ENCODE measurements at places on chromosomes 5 and 9.
A peak's percentile ranks its signal among the peaks of the same experiment; 100 is the strongest.

GRCh38 chr9:16532681-16533450 lies 337.6 kb downstream of the BNC2 start:
- peak; percentile 13 for DNase-seq

- no peak for DNase-seq
These were observed 36.9 kb downstream of the LMX1B start for GRCh38 chr9:126650404-126651341.

DNA sequence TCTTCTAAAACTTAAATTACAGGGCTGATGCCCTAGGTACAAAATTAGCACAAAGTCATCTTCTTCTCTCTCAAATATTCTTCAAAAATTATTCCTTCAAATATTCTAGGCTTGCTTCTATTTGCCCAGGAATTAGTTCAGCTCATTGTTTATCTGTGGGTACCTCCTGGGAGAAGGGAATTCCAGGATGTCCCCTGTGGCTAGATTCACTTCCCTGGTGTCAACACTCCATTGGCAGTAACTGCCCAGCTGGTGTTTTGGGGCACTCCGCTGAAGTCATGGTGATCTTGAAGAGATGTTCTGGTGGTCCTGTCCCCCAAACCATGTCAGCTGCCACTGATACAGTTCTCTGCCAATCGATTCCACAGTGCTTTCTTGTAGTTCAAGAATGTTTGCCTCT lies 26.2 kb upstream of the TGFBR1 start:
- no peak for DNase-seq

DNA sequence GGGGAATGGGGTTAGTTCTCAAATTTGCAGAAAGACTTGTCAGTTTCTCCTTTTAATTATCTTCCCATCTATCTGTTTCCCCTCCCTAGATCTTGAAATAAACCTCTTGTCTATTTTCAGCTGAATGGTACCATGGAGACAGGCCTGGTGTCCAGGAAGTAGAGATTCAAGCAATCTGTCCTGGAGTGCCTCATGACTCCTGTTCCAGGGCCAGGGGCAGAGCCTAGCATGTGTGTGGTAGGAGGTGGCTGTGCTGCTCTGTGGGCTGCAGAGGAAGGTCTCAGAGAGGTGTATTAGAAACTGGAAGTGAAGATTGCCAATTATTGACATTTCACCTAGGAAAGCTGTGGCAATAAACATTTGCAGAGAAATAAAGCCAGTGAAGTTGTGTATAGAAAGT lies 175.8 kb upstream of the ATP10B start:
- no peak for DNase-seq

DNA sequence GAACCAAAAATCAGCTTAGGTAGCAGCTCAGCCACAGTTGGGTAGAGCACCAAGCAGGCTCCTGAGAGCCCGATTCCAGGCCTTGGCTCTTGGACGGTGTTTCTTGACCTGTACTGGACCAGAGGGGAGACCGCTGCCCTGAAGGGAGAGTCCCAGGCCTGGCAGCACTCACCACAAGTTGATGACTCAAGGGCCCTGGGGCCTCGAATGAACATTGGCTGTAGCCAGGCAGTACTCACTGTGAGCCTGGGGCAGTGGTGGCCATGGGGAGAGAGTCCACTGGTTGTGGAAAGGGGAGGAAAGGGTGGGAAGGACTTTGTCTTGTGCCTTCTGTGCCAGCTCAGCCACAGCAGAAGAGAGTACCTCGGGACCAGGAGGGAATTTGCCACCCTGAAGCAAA lies 166.1 kb downstream of the EDIL3 start:
- no peak for DNase-seq

DNA sequence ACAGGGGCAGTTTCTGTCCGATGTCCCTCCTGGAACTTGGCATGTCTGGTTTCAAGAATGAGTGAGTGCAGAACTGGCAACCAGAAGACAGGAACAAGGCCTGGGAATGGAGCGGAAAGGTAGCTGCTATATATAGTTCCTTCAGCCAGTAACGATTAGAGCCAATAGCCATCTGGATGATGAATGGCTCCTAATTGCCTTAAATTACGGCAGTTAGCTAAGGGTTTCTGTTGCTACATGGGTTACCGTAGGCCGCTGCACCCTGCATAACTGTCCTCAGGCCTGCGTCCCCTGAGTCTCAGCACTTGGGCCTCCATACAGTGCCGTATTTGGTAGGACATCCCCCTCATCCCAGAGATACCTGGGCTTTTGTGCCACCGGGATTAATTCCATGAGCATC lies 29.4 kb downstream of the WWC1 start:
- DNase-seq = no peak

DNA sequence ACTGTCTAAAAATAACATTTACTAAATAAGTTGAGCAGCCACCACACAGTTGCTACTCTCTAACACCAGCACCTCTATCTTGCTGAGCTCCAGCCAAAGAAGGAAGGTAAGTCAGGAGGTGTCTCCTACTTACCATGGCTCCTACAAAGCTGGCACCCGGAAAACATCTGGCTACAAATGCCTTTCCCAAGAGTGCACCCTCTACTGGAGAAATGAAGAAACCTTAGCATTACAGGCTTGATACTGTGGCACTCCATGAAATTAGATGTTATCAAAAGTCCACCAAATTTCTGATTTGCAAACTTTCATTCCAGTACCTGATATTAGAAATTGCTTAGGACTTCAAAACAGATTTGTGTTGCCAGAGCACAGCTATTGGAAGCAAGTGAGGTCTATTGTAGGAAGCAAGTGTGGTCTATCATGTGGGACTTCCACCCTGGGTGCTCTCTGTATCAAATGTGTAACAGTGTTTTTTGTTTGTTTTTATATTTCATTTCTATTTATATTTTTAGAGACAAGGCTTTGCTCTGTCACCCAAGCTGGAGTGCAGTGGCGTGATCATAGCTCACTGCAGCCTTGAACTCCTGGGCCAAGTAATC lies 25.7 kb upstream of the RFK start:
- DNase-seq = peak; percentile 32

- DNase-seq = peak; percentile 67
These were observed 153.7 kb downstream of the MEF2C start for GRCh38 chr5:88729084-88729828.

DNA sequence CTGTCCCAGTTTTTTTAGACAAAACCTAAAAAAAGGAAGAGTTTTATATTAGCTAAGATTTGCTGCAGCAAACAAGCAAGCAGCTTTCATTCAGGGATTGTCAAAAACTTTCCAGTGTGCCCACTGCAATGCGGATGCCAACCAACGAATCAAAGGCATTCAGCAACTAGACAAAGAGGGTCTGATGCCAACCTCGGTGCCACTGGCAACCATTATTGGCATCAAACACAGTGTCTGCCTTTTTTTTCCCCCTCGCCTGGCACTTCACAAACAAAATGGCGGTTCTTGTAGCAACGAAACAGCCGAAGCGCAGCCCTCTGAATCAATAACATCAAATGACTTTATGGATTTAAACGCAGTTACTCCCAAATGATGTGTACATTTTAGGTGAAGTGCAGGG lies 10.4 kb downstream of the NFIB start:
- no peak for DNase-seq

GRCh38 chr5:113110117-113110516 lies 133.5 kb downstream of the DCP2 start:
- DNase-seq = no peak

DNA sequence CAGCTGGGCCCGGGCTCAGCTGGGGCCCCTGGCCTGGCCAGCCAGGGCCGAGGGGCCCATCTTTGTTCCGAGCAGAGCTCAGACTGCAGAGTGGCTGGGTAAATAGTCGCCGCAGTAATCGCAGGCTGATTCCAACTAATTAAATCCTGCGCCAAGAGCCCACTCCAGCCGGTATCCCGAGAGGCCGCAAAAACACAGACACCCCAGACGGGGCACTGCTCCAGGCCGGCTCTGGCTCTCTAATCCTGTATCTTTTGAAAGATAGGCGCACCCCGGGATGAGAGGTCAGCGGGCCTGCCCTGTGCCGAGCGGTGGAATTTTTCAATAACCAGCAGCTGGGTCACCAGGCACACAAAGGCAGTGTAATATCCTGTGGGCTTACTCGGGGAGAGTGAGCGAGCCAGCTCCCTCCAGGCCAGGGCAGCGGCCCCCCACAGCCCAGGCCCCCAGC lies 57.7 kb downstream of the LMX1B start:
- DNase-seq = no peak

DNA sequence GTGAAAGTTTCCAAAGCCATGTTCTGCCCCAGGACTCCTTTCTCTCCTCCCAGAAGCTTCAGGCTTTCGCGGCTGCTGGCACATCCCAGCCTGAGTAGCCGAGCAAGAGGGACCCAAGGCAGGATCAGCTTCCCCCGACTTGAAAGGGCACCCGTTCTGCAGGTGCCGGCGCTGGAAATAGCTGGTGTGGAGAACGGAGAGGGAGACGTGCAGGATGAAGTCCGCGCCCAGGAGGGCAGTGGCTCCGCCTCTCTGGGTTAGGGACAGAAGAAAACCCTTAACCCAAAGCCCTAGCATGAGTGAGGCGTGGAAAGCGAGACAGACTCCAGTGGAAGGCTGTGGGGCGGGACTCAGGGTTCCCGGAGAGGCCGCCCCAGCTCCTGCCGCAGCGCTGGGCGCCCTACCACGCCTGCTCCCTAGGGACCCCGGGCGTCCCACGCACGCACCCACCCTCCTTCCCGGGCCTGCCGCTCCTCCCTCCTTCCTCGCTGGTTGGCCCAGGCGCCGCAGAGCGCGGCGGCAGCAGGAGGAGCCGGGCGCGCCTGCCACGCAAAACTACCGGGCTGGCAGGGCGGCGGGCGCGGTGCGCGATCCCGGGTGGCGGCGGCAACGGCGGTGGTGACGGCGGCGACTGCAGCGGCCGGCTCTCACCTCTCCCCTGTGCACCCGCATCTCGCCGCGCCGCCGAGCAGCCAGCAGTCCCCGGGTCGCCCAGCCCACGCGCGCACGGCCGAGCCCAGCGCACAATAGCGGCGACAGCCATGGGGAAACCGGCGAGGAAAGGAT lies at the start of gene SLC1A1:
Gene SLC1A1 (plus strand): TSS at position 550 of the 786 bp plus-strand sequence. CDS start 212 bp downstream, at position 762.
- DNase-seq = peak; percentile 11

- DNase-seq = no peak
These were observed 1380.1 kb upstream of the NUDT12 start for GRCh38 chr5:104942735-104943134.

DNA sequence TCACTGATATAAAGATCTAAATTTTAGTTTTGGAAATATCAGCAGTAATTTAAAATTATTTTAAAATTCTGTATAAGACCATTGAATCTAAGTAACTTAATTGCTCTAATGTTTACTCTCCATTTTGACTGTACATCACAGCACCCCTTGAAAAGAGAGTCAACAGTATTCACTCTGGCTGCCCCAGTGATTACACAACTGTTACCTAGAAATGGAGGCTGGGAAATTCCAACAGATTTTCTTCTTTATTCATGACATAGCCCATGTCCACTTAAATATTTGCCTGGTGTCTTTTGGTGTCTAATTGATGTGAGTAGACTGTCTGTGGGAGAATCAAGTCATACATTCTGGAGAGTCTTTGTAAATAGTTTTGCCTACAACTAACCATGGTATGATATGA lies 301.8 kb upstream of the CDH6 start:
- no peak for DNase-seq

DNA sequence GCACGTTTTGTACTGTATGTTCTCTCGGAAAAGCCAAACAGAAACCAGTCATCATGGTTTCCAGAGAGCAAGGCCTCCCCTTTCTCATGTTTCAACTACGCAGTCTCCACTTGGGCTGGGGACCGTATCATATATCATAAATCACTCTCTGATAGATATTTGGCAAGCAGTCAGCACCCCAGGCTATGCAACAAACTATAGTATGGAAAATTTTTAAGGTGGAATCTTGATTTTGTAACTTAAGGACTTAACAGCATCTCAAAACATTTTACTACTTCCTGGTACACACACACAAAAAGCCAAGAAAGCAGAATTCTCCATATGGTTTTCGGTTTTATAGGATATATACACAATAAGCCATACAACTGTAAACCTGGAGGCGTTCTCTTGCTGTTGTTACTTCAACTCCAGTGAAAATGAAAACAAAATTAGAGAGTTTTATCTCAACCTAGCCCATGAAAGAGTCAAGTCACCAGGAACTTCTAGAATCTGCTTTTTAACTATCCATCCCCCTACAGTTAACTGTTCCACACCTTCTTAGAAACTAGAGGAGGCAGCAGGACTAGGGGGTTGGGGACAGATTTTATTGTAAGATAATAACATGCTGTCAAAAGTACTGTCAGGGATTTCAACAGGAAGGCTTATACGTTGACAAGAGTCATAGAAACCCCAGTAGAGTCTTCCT lies 283.4 kb downstream of the NFIB start:
- peak; percentile 11 for DNase-seq

DNA sequence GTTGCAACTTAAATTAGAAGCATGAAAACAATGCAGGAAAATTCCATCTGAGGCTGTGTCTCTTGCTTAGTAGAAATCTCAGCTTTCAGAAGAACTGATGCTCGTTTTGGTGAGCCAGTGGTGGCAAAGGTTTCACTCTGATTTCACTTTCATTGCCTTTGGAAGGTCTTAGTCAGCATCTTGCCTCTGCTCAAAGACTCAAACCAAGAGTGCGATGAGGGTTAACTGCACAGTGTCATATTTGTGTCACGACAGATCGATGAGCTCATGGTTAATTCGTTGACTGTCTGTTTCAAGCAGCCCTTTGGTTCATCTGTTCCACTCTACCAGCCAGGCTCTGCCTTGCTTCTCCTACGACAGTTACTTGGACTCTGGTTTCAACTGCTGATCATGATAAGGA lies 331.3 kb upstream of the KIF2A start:
- no peak for DNase-seq

DNA sequence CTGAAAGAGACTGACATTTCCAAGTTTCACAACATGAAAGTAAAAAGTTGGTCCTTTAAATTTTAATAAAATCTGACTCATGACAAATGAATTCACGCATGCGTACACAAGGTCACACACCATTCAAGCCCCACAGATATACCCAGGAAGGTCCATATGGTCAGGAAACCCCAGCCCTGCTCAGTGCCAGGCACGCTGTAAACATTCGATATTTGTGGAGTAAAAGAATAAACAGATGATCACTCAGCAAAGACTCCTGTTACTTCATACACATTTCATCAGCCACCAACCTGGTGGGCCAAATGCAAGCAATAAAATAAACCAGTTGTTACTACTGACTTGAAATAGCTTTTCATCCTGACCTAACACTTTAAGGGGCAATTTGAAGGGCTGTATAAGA lies 158.0 kb upstream of the RETREG1 start:
- DNase-seq = peak; percentile 79

GRCh38 chr9:92538541-92538940 lies 2.8 kb upstream of the ECM2 start:
- peak; percentile 30 for DNase-seq

DNA sequence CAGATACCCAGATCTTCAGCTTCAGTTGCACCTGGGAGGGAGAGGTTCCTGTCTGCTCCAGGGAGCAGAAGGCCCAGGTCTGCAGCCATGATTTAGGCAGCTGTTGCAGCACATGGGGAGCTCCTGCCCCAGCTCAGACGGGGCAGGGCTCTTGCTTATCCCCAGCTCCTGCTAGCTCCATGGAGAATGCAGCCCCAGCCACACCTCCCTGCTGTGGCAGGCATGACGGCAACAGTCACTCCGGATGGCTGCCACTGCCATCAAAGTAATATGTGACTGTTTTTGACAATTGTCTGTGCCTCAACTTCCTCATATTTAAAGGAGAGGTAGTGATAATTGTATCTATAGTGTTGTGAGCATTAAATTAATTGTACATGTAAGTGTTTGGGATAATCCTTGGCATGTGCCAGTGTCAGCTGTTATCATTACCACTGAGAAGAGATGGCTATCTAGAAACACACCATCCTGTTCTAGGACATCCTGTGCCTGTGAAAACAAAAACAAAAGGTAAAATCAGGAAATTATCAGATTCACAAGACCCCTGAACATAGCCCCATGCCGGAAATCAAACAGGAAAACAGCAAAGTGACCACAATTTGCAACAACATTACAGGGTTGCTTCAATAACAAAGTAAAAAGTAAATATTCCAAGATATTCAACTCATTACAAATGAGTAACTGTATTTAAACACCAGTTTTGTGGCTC lies 1048.8 kb upstream of the ACO1 start:
- DNase-seq = no peak
